ENCODE measurements at places on chromosomes 13 and 19. TPM values are rescaled to one million over a fixed set of nuclear protein-coding genes. Genes with fewer than 3 reads are reported as not detected.

Gene AXL
- polyA plus RNA-seq = 29.1 TPM

Gene TUBB4A
- polyA plus RNA-seq = 0.22 TPM

Gene CHST8
- 0.13 TPM for polyA plus RNA-seq

Gene KIR2DL1
- polyA plus RNA-seq = not detected

Gene MYADM
- 178 TPM for polyA plus RNA-seq

Gene JOSD2
- 30.5 TPM for polyA plus RNA-seq

All from muscle of back (tissue), 13 donors.